Left ventricle myocardium superior (tissue), 1 donor: ENCODE measurements at places on chromosomes 13 and 19. TPM values are rescaled to one million over a fixed set of nuclear protein-coding genes. Genes with fewer than 3 reads are reported as not detected.

DNA sequence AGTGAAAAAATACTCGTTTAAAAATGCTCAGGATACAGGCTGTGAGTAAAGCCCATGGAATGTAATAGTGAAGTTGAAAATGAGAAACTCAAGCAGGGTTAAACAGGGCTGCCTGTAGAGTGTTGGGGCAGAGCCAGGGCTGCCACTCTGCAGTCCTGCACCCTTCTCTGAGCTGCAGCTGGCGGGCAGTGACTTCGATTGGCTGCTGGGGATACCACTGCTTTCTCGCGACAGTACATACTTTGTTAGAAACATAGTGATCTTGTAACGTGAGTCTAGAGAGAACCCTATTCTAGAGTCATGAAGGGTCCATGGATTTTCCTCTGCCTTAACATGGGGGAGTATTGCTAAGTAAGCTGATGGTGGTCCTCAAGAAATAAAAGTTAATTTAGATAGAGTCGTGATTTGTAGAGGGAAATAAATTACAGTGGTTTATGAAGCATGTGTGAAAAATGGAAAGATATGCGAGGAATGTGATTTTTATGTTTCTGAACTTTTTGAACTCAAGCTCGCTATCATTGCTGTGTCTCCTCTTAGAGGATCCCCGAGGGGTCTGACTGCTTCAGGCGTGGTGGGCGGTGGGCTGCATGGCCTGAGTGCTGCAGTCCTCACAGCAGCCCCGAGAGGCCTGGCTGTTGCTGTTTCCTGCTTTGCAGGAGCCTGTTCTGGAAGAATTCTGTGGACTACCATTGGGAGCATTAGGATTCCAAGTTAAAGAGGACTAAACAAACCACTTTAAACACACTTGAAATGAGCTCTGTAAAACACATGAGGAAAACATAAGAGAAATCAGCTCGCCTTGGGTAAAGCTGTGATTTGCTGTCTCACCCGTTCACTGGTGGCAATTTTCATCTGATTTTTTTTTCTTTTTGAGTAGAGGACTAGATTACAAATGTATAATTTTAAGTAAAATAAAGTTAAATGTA, 95.7 kb downstream of the ARHGEF7 start:
- DNase-seq: peak; percentile 74

The MEIS3 gene
- total RNA-seq: 3.4 TPM

The MTUS2 gene
- total RNA-seq: 126 TPM

The KLK14 gene
- 0.89 TPM for total RNA-seq
